HL-60 (cell line): ENCODE measurements at places on chromosomes 2 and 18.

DNA sequence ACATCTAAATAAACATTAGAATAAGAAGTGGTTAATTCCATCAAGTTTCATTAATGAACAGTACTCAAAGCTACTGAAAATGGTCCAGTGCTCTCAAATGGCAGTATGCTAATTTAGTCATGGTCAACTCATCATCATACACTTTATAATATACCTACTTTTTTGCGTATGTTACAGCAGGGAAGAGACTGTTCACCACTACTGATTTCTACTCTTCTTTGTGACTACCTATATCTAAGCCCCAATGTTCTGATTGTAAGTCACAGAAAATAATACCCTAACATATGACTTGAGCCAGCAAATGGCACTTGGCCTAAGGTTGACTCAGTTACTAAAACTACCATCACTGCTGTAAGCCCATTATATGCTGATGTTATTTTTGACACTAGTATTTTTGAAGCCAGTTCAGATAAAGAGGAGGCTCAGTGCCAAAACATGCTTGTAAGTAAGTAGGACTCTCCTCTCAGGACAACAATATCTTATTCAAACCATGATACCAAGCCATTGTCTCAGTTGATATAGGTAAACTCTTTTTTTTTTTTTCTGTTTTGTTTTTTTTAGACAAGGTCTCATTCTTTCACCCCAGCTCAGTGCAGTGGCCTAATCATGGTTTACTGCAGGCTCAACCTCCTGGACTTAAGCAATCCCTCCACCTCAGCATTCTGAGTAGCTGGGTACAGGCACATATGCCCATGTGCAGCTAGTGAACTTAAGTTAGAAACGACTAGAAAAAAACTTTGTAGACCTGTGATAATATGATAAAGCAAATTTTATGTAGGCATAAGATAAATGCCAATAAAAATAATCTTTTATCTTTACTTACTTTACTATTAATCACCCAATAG, 266.9 kb downstream of the ZNF385B start:
- DNase-seq, result no peak

DNA sequence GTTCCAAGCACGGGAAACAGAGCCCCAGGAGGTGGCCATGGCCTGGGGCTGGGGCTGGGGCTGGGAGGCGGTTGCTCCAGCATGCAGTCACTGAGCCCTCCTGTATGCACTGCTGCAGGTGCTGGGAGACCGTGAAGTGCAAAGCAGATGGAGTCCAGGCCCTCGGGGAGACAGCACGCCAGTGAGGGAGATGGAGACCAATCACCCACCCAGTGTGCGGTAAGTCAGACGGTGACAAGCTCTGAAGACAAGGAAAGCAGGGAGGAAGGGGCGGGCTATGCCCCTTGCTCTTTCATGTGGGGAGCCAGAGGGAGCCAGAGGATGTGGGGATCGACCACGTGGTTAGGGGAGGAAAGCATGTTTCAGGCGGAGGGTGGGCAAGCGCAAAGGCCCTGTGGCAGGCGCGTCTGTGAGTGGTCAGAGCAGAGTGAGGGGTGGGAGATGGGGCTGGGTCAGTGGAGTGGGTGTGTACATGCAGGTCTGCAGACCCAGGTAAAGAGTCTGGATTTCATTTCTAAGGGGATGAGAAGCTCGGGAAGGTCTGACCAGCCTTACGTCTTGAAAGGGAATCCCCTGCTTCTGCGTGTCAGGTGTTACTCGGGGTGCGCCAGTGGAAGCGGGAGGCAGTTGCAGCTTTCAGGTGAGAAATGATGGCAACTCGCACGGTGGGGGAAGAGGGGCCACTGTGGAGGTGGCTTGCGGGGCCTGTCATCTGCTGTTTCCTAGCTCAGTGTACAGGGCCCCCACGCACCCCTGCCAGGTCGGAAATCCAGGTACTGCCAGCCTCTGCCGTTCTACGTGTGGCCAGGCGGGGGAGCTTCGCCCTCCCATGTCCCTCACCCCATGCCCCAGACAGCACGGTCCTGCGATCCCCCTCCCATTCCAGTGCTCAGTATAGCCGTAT, 19.4 kb downstream of the RRM2 start:
- no peak for DNase-seq

GRCh38 chr2:132581991-132582738, 87.8 kb downstream of the LYPD1 start:
- DNase-seq, result no peak

- DNase-seq, result no peak
Observed at GRCh38 chr2:32783469-32783868, 155.6 kb downstream of the TTC27 start.

GRCh38 chr2:44479127-44479887, 117.6 kb downstream of the CAMKMT start:
- DNase-seq, result peak; percentile 73

DNA sequence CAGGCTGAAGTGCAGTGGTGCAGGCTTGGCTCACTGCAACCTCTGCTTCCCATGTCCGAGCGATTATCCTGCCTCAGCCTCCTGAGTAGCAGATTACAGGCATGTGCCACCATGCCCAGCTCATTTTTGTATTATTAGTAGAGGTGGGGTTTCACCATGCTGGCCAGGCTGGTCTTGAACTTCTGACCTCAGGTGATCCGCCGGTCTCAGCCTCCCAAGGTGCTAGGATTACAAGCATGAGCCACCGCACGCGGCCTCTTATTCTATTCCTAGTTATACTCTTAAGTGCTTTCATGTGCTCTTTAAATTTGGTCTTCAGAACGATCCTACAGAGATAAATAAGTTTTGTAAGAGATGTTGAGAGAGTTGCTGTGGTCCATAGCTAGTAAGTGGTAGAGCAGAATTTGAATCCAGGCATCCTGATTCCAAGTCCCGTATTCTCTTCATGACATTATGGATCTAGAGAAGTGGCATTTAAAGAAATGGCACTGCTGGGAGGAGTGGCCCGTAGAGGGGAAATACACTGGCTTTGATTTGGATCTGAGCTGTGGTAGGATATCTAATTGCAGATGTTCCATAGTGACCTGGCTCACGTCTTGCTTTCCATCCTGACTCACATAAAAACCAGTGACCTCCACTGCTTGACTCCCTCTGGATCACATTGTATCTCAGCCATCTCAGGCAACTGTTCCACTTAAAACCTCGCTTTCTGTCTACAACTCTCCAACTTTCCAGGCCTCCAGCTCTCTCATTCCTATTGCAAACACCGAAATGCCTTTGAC, 22.8 kb upstream of the ME2 start:
- DNase-seq, result no peak

DNA sequence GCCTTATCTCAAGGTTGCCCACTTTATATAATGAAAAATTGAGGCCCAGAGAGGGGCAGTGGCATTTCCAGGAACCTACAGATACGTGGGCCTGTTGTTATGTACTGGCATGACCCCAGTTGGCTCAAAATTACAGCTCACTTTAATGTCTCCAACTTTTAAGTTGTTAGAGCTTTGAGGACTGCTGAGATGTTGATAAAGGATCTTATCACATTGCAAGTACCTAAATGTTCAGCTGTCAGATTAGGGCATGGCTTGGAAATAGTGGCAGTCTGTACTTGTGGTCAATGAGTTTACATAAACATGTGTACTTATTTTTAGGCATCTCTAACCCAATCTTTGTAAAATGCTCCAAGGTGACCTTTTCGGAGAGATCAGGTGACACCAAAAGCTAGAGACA, 14.6 kb downstream of the SLC4A5 start:
- DNase-seq, result no peak

DNA sequence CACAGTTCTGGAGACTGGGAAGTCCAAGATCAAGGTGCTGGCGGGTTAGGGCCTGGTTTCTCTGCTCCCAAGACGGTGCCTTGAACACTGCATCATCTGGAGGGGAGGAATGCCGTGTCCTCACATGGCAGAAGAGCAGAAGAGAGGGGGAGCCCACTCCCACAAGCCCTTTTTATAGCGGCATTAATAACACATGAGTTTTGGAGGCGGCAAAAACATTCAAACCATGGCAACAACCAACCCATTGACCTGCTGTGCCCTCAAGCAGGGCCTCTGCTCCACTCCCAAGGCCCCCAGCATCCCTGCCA, 62.0 kb downstream of the SMAD7 start:
- DNase-seq, result no peak

DNA sequence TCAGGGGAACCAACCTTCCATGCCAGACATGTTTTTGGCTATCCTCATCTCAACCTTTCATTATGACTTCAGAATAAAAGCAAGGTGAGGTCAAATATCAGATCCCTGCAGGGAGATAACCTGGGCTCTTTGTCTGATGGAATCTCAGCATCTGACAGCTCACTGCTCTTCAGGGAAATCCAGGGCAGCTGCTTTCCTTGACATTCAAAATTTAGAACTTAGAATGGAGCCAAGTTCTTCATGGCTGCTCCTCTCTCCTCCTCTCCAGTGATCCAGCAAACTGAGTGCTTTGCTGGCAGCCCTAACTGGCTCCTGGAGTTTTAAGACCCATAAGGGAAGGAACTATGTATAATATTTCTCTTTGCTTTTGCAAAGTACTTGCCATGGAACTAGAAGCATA, 716.3 kb downstream of the TSN start:
- no peak for DNase-seq

- no peak for DNase-seq
Observed at GRCh38 chr2:21332993-21333625, 209.3 kb downstream of the TDRD15 start.

GRCh38 chr2:134926231-134926931, 7.8 kb downstream of the CCNT2 start:
- DNase-seq, result no peak

DNA sequence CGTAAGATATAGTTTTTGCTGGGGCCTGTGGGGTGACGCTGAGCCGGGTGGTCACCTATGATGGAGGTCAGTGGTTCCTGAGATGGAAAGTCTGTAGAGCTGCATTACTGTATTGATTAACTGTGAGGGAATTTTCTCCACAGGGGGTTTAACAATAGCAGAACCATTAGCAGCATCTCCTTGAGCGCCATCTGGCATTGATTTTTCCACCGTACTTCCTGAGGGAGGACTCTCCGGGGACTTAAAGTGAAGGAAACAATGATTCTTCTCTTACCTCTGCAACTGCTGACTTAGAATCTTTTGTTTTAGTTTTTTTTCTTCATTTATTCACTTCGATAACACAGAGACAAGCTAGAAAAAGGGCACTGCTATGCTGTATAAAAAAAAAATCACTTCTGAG, 22.6 kb upstream of the RNF125 start:
- no peak for DNase-seq

DNA sequence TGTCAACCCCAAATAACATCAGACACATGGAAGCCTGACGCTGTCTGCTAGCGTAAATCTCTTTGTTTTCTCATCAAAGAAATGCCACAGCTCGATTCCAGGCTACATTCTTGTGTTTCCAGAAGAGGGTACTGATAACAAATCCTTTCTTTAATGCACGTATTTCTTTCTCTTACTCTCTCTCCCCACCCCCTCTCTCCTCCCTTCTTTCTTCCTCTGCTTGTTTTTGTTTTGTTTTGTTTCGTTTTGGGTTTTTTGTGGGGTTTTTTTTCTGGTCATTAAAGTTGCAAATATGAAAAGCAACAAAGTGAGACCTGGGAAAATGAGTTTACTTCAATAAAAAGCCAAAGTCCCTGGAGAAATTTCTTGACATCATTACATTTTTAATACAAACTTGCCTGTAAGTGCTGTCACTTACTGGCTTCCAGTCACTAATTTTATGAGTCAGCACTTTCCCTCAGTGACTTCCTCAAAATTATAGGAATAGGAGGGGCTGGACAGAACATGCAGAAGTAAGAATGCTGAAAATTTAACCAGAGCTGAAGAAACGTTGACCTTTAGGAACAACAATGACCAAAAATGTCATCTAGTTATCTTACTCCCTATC, 106.7 kb upstream of the NABP1 start:
- peak; percentile 71 for DNase-seq

GRCh38 chr18:8279781-8280330, 329.4 kb upstream of the RAB12 start:
- no peak for DNase-seq

- no peak for DNase-seq
Observed at GRCh38 chr2:31382452-31383120, 32.0 kb downstream of the XDH start.

DNA sequence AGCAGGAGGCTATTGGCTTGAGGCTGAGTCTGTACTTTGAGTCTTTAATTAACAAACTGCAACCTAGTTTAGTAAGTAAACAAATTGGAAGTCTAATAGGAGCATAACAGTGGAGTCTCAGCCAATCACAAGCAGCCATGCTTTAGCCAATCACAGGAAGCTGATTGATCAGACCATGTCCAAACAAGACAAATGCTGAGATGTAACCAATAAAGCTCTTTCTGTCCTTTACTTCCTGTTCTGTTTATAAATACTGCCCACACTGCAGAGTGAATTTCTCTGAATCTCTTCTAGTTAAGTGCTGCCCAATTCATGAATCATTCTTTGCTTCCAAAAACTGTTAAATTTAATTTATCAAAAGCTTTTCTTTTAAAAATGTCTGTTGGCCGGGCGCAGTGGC, 146.6 kb upstream of the DLX2 start:
- DNase-seq, result no peak

- no peak for DNase-seq
Observed at GRCh38 chr18:33937270-33937816, 287.4 kb downstream of the NOL4 start.

DNA sequence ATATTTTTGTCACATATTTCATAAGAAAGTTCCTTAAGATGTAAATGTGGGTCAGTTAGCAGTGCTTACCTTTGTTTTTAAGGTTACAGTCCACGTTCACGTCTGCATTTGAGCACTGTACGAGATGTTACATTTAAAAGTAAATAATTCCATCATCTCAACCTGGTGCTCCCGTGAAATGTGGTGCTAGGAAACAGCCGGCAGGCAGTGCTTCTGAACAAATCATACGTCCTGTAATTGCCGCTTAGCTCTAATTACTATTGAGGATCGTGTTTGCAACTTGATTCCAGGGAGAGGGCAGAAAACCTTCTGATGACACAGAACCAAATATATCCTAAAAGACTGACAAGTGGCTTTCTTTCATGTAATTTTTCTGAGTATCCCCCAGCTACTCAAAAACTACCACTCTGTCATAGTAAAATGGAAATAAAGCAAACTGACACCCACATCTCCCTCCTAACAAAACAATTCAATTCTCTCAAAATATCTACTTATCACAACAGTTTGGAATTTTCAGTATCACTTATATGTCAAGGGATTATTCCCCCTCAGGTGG, 297.8 kb upstream of the SESTD1 start:
- no peak for DNase-seq

DNA sequence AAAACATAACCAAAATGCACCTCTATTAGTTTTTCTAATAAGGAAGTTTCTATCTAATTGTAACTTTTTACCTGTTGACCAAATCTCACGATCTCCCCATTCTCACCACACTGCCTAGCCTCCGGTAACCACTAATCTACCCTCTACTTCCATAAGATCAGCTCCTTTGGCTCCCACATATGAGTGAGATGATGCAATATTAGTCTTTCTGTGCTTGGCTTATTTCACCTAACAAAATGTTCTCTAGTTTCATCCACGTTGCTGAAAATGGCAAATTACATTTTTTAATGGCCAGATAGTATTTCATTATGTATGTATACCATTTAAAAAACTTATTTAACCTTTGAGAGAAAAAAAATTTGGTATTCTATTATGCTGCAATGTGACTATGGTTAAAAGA, 379.0 kb upstream of the NXPH2 start:
- no peak for DNase-seq
